ENCODE measurements at places on chromosomes 5 and 9.

DNA sequence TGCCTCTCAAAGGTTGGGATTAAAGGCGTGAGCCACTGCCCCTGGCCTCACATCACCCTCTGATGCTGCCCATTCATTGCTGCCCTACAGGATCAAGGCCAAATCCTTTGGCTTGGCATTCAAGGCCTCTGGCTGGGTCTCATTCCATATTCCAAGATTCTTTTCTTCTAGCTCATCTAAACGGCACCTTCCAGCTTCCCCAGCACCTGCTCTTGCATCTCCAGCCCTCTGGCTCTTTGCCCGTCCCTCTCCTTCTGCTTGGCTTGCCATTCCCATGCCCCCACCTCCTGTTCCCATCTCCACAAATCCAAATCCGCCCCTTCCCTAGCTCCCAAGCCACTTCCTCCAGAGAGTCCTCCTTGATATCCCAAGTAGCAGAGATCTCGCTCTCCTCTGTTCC, 33.1 kb downstream of the CORO2A start:
- no peak for DNase-seq

GRCh38 chr5:134371834-134372340, 518 bp downstream of the UBE2B start:
- peak; percentile 84 for DNase-seq

- no peak for DNase-seq
Measured at GRCh38 chr5:77120706-77121105, 33.6 kb upstream of the ZBED3 start.

- no peak for DNase-seq
Measured at GRCh38 chr9:106069241-106069640, 374.9 kb downstream of the TMEM38B start.

DNA sequence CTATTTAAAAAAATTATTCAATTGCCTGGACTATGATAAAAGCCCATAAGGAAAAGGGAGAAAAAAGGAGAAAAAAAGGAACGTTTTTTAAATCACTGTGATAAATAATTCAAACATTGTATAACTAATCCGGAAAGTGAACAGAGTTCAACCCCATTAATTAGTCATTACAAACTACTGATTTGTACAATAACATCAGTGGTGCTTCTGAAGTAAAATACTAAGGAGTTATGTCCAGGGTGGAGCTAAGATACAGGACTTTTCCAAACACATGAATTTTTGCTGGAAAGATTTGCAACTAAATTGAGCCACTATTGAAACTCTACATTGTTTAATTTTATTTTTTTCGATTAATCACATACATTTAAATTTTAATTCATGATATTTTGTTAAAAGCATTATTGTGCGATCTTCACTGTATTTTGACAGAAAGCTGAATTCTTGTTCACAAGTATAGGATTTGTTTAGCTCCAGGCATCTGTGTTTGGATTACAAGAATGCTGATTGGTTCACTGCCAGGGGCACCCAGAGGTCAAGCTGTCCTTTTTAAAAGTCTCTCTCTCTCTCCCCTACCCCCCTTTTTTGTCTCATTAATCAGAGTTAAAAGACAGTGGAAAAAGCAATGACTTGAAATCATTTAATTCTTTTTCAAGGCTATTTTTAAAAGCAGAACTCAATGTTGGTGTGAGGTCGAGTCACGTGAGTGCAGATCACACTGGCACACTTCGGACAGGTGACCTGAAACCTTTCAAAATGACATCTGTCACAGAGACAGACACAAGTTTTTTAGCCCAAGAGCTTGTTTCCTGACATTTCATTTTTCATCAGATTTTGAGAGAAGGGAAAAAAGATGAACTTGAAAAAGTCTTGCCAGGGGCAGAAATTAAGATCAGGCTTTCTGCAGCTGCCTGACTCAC, 387.3 kb downstream of the NR2F1-AS1 start:
- DNase-seq: no peak

DNA sequence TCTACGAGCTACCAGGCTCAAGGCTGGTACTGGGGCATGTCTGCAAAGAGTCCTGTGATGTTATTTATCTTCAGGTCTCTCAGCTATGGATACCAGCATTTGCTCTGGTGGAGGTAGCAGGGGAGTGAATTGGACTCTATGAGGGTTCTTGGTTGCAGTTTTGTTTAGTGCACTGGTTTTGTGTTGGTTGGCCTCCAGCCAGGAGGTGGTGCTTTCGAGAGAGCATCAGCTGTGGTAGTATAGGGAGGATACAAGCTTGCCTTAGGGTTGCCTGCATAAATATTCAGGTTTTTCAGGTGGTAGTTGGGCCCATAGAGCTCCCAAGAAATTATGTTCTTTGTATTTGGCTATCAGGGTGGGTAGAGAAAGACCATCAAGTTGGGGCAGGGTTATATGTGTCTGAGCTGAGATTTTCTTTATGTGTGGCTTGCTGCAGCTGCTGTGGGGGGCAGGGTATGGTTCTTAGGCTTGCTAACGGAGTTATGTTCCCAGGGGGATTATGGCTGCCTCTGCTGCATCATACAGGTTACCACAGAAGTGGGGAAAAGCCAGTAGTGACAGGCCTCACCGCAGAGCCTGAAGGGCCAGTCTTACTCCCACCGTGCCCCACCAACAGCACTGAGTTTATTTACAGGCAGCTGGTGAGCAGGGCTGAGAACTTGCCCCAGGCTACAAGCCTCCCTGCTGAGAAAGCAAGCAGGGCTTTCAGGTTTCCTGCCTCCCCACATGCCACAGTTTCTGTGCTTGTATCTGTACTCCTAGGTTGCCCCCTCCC, 9.7 kb upstream of the RIOK2 start:
- no peak for DNase-seq

DNA sequence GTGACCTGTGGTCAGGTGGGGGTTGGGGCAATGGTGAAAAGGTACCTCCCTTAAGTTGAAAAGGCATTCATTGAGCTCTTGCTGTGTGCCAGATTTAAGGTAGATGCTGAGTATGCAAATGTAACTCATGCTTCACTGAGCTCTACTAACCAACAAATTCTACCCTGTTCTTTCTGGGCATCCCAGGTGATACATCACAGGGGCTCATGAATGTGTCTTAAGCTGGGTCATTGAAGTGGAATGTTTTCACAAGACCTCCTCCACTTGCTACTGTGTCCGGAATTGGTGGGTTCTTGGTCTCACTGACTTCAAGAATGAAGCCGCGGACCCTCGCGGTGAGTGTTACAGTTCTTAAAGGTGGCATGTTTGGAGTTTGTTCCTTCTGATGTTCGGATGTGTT, 362.8 kb upstream of the ZNF462 start:
- DNase-seq: no peak

- no peak for DNase-seq
Measured at GRCh38 chr9:84151236-84151635, 170.6 kb downstream of the RMI1 start.

DNA sequence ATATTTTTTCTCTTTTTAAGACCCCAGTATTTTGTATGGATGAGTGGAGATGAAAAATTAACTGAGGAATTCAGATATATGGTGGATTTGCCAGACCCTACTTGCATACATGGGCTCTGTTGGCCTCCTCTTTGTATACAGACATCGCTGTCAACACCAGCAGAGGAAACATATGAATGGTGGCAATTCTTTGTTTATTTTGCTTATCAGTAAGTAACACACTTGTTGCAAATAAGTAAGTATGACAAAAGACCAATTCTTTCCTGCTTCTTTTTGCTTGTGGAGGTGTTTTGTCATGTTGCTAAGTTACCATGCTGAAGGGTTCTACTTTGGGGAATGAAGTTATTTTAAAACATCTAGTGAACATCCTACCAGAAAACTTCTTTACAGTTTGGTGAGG, 298.2 kb downstream of the KIF4B start:
- no peak for DNase-seq

DNA sequence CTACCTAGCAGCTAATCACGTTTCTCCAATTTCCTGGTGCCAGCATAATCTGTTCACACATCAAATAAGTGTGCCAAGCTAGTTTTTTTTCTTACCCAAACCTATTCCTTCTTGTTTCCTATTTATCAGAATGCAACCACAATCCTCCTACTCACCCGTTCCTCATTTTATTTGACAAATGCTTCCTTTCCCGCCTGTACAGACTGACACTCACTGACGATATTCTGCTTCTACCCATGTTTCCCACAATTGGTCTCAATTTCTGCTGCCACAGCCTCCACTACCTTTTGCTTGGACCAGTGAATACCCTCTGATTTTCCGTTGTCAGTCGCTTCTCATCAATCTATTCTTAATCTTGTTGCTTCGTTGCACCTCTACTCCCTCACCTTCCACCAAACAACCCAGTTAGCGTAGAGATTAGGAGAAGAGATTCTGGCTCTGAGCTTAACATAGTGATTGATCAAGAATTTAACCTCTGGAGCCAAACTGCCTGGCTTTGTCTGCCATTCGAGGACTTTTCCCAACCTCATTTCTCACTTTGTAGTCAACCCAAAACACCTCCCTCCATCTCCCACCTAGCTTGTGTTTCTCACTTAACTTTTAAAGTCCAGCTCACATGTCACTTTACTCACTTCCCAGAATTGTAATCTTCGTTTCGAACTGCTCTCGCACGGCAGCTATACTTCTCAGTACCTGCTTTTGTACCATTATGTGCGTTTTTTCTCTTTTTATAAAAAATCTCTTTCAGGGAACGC, 729 bp upstream of the TMEM38B start:
- DNase-seq: no peak

GRCh38 chr9:104927912-104928740, at the start of gene ABCA1:
ABCA1 (minus strand) TSS chr9:104928155; CDS start chr9:104903679, 24,476 bp downstream.
- peak; percentile 83 for DNase-seq

DNA sequence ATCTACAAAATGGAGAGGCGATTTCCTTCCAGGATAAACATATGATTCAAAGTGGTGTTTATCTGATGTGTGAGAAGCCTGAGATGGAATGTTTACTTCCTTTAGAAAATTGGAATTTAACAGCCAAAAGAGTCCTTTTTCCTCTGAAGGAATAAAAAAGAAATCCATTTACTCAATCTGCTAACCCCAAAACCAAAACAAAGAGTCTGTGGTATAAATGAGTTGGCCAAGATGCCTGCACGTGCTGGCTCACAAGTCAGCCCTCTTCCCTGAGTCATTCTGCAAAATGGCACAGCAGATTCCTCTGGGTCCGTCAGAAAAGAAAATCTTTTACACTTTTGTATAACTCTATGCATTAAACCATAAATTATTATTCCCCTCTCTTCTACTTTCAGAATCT, 60.8 kb downstream of the EBF1 start:
- no peak for DNase-seq

DNA sequence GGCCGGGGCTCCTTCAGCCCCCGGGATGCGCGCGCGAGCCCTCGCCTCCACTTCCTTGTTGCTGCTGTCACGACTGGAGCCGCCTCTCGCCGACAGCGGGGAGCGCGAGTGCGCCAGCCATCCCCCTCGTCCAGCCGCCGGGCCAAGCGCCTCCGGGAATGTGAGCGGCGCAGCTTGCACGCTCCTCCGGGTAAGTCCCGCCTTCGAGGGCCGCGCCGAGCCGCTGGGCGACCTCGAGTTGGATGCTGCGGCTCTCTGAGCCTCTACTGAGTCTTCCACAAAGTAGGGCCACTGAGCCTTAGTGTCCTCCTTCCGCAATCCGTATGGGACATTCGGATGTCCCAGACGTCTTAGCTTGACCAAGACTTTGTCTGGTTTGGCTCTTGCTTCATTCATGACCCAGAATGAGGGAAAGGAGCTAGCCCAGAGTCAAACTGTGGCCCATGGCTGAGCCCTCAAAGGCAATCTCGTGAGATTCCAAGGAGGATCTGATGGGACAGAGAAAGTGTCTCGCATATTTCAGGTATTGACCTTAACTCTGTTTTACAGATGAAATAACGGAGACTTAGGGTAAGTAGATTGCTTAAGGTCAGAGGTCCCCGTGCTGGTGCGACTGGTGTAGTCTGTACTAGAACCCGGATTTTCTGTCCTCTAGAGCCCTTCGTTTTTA, 586 bp downstream of the HMGXB3 start:
- DNase-seq: no peak

DNA sequence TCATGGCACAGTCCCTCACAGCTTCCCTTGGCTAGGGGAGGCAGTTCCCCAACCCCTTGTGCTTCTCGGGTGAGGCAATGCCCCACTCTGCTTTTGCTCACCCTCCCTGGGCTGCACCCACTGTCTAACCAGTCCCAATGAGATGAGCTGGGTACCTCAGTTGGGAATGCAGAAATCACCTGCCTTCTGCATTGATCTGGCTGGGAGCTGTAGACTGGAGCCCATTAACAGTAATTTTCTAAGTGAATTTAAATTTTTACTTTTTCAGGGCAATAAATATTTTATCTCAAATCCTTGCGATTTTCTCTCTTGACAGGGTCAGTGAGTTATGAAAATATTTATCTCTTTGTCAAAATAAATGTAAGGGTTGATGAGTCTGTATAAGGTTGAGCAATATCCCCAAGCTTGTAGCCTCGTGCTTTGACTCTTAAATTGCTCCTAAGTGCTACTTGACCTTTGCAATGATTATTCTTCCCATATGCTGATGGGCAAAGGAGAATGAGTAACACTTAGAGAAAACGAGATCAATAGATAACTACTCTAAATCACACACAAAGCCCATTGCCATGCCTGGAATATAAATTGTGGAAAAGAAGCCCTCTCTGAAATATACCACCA, 82.1 kb upstream of the MOCS2 start:
- DNase-seq: no peak

DNA sequence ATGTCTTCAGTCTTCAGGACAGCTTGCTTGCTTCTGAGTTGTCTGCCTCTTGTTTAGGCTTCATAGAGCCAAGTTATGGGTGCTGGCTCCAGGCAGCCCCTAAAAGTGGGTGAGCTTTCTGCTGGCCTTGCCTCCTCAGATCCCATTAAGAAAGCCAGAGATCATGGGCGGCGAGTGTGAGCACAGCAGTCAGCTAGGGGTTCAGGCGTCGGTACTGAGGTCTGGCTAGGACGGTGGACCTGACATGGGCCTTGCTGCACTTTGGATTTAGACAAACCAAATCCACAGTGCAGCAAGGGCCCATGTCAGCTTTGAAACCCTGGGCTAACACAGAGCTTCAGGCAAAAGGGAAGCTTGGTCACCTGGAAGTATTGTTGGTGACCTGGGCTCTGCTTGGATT, 17.6 kb downstream of the PSAT1 start:
- no peak for DNase-seq

GRCh38 chr5:125410537-125411070, 664.2 kb upstream of the ZNF608 start:
- DNase-seq: no peak

GRCh38 chr5:54540286-54540685, 22.7 kb downstream of the SNX18 start:
- no peak for DNase-seq

- no peak for DNase-seq
Measured at GRCh38 chr5:114419959-114420358, 58.1 kb downstream of the KCNN2 start.

GRCh38 chr5:2164586-2164985, 281.9 kb upstream of the IRX4 start:
- DNase-seq: no peak
